ENCODE measurements at places on chromosomes 6 and 20.

DNA sequence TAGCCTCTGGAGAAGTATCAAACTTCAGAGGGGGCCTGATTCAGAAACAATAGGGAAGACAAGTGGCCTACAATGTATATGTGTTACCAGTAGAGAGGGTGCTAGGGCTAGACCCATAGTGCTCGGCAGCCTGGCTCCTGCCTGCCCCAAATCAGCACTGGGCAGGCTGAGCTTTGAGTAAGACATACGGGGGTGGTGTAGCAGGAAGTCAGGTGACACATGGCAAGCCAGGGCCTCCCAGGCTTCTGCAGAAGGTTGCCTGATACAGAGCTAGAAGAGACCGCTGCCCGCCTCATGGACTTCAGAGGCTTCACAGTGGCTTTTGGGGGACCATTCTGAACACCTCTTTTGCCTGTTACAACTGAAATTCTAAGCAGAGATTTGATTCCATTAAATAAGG, 43.4 kb downstream of the RALY start:
- DNase-seq: no peak

- no peak for DNase-seq
These were observed 106.7 kb upstream of the CENPW start for GRCh38 chr6:126233192-126233591.

DNA sequence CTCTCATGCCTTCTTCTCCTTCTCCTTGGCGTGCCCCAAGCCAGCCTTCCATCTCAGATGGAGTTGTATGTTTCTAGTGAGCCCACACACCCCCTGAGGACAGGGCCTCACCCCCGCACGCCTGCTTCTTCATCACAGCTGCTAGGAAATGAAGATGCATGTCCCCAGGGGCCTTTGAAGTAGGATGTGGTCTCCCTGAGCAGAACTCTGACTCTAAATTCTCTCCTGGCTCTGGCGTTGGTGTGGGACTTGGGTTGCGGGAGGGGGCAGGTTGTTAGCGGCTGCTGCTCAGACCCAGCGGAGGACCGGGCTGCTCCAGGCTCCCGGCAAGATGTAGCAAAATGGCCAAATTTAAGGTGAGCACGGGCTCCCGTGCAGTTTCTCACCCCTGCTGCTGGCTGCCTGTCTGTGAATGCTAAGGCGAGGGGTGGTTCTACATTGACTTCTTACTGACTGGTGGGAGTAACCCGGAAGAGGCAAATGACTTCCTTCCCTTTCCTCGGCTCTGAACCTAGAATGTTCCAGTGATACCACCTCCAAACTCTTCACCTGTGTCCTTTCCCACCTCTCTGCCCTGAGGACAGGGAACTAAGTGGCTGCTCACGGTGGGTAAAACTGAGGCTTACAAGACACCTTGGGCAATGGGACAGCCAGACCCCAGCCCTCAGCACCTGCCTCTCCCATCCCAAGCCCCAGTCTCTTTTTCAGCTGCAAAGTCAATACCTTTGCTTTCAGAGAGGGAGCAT, 8.8 kb downstream of the SYNJ2 start:
- DNase-seq: no peak

- no peak for DNase-seq
These were observed 215.2 kb downstream of the SLC35F1 start for GRCh38 chr6:118122161-118122725.

GRCh38 chr6:26022132-26022472, 59.5 kb downstream of the TRIM38 start:
- DNase-seq: peak; percentile 84

DNA sequence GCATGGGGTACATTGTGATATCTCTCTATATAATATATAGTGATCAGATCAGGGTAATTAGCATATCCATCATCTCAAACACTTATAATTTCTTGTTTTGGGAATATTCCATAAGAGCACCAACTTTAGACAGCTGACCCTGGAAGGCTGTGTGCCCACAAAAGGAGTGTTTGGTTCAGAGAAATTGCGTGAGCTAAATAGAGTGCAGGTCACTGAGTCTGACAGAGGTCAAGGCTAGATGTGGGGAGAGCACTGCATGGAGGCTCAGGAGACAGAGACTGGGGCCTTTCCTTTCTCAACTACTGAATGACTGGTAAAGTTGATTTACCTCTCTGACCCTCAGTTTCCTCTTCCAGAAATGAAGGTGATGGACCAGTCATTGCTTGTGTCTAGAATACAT, 114.9 kb upstream of the ADGRF1 start:
- no peak for DNase-seq

DNA sequence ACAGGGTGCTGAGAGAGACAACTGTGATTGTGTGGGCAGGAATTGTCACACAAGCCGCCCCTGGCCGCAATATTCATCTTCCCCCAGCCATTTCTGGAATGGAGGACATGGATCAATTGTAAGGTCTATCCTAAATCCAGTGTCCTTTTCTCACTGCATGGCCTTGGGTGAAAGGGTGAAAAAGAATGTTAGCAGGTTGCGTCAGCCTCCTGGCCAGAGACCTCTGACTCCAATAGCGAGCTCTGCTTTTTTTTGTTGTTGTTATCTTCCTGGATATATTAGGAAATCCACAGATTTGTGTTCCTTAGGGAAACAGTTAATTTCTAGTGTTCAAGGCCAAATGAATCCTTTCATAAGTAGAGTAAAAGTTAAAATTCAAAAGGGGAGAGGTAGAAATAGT, 47.1 kb upstream of the CD83 start:
- DNase-seq: no peak

- DNase-seq: no peak
These were observed 21.5 kb downstream of the NOX3 start for GRCh38 chr6:155434096-155434495.

DNA sequence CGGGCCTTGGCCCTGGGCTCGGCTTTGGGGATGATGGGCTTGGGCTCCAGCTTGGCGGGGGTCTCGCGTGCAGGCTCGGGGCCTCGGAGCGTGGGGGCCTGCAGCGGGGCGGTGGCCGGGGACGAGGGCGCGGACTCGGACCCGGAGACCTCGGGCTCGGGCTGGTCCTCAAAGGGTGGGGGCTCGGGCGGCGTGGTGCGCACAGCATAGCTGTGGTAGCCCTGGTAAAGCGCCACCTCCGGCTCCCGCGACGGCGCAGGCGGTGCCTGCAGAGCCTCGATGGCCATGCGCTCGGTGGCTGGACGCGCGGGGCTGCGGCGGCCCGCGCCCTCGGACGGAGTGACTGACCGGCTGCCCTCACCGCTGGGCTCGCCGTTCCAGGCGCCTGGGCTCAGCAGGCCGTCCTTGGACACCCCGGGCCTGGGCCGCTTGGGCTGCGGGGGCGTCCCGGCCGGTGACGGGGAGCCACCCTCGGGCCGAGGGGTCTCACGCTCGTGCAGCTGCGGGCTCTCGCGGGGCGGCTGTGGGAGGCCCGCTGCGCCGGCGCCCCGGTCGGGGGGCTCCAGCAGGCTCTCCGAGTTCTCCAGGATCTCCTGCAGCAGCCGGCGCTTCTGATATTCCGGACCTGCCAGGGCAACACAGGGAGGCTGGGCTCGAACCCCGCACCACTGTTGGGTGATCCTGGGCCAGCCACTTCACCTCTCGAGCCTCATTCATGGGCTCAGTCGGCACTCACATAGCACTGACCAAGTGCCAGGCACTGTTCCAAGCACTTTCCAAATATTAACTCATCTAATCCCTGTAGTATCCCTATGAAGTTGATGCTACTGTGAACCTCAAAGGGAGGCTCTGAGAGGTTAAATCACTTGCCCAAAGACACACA, 71.0 kb downstream of the JPH2 start:
- DNase-seq: no peak

GRCh38 chr6:165468340-165469235, 159.2 kb upstream of the C6orf118 start:
- no peak for DNase-seq

DNA sequence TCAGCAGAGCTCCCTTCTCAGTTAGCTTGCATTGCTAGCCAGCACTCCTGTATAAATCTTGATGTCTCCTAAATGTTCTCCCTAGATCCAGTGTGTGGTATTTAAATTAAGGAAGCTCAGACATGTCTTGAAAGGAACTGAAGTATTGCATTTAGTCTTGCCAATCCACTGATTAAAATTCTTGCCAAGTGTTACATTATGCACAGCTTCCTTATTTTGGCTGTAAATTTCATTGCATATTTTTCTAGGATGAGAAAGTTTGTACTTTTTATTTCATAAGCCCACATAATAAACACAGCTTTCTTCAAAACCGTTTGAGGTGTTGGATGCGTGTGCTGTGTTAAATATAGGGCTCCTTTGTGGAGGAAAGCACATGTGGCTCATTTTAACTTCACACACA, 329.8 kb upstream of the FLRT3 start:
- no peak for DNase-seq

DNA sequence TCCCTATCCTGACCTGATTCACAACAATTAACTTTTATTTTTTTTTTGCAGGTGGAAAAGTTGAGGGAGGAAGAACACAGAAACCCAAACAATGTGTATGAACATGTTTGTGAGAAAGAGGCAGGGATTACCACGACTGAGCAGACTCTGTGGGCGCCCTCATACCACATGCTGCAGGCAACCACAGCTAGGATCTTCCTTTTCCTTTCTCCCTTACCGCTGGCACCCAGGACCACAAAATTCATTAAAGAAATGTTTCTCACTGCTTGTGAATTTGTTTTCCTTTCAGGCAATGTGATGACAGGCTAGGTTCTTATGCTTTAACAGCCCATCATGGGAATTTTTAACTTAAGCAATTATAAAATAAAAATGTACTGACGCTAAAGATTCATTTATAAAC, 287.1 kb downstream of the GMDS start:
- DNase-seq: no peak

DNA sequence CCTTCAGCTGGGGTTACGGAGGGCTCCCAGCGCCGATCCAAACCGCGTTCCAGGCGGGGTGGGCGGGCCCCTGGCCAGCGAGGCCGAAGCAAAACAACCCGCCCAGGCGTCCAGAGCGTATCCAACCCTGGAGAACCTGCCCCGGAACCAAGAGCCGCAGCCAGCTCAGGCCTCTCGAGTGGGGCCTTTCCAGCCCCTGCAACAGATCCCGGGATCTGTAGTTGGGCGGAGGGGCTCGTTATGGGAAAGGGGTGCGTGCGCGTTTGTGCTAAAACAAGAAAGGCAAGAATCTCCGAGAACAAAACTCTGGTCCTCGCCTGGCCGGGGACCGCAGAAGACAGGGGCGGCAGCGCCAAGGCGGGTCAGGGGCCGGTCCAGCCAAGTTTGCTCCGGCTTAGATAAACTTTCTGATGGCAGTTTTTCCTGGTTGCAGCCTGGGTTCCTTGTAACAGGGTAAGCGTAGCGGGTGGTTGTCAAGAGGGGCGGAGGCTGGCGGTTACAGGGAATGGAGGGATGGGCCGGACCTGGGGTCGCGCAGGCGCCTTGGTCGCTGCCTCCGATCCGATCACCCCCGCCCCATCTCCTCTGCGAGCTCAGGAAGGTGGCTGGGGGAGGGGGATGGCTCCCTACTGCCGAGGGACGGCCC, 448 bp upstream of the RIN2 start:
- DNase-seq: no peak

GRCh38 chr6:95169775-95170174, 407.6 kb upstream of the MANEA start:
- no peak for DNase-seq

- DNase-seq: no peak
These were observed 53.3 kb upstream of the EYS start for GRCh38 chr6:65760285-65760684.

GRCh38 chr6:158879180-158879579, 60.0 kb upstream of the EZR start:
- DNase-seq: peak; percentile 43

- DNase-seq: no peak
These were observed 303.6 kb downstream of the SAMD5 start for GRCh38 chr6:147811913-147812629.

- DNase-seq: no peak
These were observed 7.4 kb downstream of the EEF1A1 start for GRCh38 chr6:73513496-73513854.

DNA sequence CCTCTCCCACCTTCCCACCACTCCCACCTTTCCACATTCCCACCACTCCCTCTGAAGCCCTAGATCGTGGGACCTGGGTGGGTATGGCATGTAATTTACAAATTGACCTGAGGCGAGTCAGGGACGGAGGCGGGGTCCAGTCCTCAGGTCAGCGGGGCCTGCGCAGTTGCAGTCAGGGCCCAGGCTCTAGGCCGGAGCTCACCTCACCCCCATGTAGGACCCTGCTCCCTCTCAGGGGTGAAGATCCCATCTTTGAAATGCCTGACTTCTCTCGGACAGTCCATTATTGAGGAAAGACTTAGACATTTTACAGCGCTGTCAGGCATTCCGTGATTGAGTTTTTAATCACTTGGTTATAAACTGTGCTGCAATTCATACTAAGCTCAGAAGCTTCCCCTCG, 10.5 kb downstream of the THBS2 start:
- no peak for DNase-seq

GRCh38 chr6:82521369-82521768, 157.8 kb downstream of the TPBG start:
- no peak for DNase-seq

GRCh38 chr6:157533048-157533871, 152.3 kb downstream of the ZDHHC14 start:
- DNase-seq: no peak

DNA sequence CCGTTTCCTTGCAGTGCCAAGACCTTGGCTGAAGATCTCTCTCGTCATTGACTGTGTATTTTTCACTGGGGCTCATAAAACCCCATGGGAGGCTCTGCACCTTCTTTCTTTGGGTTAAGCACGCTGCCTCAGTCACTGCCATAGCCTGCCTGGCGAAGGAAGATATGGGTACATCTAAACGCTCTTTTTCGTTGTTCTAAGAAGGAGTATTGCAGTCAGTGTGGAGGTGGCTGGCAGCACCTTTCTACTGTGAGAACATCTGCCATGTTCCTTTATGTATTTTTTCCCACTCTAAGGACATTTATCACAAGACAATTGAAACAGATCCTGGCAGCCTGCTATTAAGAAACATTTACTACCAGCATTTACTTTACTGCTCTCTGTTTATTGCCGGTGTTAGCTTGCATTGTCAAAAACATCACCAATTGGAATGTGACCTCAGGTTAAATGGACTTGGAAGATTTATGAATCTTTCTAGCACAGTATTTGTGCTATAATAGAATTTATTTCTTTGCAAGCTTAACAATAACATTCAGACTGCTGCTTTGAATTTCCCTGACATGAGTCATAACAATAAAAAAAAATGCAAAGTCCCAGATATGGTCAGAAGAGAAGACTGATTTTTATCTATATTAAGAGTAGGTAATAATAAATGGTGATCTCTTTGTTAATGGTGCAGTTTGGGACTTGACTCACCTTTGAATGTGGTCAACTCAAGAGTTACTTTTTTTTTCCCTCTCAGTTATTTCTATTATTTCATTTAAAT, 62.2 kb upstream of the CLDN20 start:
- DNase-seq: no peak

Data from MV-4-11 (cell line).